Activated naive CD4-positive, alpha-beta T cell treated with anti-CD3 and anti-CD28 coated beads, Interleukin-2, amount 50 U/mL, for 72 hours (primary cell): ENCODE measurements at places on chromosomes 1 and 21.

DNA sequence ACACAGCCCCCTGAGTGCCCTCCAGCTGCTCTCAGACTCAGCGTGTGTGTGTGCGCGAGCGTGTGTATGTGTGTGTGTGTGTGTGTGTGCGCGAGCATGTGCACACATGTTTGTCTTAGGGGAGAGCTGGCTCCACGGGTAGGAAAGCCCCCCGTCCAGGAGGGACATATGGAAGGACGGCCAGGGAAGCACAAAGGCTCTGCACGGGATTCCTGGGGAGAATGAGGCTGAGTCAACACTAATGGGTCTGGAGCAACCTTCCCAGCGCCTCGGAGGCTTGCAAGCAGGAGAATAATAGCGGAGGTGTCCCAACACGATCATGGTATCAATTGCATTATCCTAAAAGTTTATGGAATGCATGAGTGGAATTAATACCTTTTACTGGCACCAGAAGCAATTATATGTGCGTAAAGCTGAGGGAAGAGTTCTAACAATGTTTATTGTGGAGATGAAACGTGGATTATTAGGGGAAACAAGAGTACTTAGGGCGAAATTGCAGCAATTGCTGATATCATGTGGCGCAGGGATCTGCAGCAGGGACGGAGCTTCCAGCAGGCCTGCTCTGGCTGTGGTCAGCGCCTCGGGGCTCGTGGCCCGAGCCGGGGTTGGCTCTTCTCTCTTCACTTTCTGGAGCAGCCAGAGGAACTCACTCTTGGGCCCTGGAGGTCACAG, 40.3 kb upstream of the CCDC27 start:
- DNase-seq, result no peak

DNA sequence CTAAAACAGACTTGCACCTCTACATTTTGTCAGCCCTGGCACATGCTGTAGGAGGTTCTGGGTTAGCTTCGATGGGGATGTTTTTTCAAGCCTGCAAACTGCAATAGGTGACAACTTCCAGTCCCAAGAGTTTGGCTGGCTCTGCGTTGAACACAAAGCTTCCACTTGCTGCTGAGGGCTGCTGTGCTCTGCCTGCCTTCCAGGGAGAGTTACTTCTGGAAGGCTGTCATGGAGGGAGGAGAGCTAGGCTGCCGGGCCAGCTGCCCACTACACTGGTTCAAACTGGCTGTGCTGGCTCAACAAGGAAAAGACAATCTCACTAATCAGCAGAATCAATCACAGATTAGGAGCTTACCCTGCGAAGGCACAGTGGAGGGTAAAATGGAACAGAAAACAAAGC, 46.7 kb upstream of the PPP2R5A start:
- no peak for DNase-seq

DNA sequence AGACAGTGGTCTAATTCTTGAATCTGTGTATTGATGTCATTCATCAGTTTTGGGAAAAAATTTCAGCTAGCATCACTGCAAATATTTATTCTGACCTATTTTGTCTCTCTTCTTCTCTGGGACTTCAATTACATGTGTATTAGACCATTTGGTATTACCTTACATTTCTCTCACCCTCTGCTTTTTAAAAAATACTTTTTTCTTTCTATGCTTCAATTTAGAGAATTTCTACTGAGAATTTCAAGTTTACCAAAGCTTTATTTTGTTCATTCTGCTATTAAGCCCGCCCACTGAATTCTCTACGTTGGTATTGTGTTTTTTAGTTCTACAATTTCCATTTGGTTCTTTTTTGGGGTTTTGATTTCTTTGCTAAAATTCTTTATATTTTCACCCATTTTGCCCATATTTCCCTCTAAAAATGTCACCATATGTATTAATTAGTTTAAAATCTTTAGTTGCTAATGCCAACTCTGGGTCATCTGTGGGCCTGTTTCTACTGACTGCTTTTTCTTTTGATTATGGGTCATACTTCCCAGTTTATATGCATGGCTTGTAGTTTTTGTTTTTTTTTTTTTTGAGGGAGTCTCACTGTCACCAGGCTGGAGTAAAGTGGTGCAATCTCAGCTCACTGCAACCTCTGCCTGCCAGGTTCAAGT, 212.0 kb downstream of the DYRK1A start:
- DNase-seq, result no peak

GRCh38 chr21:19326531-19327319, 923.1 kb upstream of the TMPRSS15 start:
- no peak for DNase-seq

DNA sequence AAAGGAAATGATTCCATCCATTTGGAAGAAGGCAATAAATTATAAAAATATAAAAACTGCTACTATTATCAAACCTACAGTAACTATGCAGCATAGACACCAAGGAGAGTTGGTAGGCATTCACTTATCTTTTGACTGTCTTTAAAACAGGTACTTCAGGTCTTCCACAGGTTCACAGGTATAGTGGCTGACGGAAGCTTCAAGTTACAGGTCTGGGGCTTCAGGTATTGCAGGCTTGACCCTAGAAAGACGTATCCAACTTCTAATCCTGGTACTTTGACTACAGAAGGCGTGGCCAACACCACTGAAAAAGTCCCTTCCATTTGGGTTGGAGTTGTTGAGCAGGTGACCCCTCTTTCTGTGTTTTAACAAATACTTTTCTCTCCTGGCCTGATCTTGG, 35.6 kb downstream of the YY1AP1 start:
- DNase-seq, result no peak

DNA sequence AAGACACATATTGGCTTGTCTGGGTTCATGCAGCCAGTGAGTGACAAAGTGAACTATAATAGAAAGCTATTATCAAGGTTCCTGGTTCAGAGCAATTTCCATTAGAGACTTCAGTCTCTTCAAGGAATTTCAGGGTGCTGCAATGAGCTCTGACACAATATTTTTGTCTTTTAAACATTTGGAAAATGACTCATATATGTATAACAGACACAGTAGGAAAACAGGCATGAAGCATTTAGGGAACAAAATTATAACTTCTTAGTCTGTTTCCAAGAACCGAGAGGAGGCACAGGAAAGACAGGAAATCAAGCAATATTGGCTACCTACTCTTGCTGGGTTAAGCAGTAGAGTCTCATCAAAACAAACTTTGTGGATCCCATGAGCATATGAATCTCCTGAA, 170.4 kb downstream of the PTPRC start:
- DNase-seq, result no peak

DNA sequence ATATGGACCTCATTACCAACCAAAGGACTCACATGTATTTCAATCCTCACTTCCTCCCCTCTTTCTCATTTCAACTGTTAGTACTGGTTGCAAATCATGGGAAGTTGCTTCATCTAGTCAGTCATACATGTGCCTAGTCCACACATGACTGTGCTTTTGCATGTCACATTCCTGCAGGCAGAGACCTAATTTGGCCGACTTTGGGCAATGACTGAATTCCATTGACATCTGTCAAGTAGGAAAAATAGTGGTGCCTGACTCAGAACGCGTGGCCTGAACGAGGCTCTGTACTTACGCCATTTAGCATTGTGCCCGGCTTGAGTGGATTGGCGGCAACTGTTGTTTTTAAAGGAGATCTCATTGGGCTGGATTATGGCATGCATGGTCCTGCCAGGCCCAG, 18.0 kb downstream of the PTPRU start:
- DNase-seq, result no peak

GRCh38 chr1:109740615-109741373, at the start of gene GSTM3:
GSTM3 (minus strand) TSS chr1:109741038; CDS start chr1:109740287, 751 bp downstream.
- DNase-seq, result no peak

GRCh38 chr21:25243808-25244207, 363.5 kb downstream of the MRPL39 start:
- no peak for DNase-seq

- no peak for DNase-seq
Observed at GRCh38 chr1:39676948-39677548, 5.1 kb upstream of the NT5C1A start.

DNA sequence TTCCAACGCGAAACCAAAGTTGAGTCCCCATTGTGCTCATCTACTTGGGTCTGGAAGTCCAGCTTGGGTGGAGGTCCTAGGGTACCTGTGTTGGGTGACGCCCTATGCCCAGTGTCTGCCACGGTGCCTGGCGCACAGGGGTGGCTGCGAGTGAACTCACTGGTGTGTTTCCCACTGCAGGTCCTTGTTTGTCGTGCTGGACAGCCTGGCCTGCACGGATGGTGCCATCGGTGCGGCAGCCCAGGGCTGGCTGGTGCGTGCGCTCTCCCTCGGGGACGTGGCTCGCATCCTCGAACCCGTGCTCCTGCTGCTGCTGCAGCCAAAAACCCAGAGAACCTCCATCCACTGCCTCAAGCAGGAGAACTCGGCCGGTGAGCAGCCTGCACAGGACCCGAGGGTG, 80.4 kb upstream of the MORC3 start:
- DNase-seq, result no peak

GRCh38 chr1:41381692-41382479, 20.7 kb downstream of the FOXO6 start:
- no peak for DNase-seq

GRCh38 chr1:157199421-157199755, 61.2 kb upstream of the ETV3 start:
- no peak for DNase-seq

GRCh38 chr1:21270086-21270689, 20.1 kb downstream of the ECE1 start:
- no peak for DNase-seq

DNA sequence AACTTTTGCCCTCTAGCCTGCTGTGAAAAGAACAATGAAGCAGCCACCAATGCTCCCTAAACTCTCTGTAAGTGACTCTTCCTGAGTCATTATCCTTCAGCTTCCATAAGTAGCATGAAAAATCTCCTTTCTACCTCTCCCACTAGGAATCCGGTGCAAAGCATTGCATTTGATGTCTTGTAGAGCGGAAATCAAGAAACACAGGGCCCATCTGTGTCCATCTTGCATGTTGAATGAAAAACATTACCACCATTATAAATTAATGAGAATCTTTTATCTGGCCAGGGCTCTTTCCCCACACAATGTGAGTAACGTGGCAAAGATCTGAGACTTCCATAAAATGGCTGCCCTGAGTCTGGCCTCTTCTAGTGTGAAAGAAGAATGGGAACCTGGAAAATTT, 324.4 kb downstream of the ADGRL2 start:
- DNase-seq, result no peak

DNA sequence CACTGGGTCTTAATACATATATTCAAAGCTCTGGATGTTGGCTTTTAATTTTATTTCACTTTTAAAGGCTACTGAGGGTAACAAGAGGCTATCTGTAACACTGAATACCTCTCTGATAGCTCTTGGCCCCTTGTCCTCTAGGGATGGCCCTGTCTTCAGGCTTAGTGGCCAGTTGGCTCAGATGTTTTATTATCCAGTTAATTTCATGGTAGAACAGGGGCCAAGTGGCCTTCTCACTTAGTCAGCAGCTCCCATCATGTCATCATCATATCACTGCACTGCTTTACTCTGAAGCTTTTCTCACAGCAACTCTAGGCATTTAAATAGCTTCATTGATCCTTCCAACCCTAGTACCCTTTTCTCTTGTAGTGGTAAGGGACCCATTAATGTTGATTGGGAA, 40.2 kb upstream of the MACF1 start:
- no peak for DNase-seq

GRCh38 chr1:172742599-172743500, 83.9 kb downstream of the FASLG start:
- no peak for DNase-seq
